Putamen (tissue), 1 donor: ENCODE measurements at places on chromosomes 16 and 17.

DNA sequence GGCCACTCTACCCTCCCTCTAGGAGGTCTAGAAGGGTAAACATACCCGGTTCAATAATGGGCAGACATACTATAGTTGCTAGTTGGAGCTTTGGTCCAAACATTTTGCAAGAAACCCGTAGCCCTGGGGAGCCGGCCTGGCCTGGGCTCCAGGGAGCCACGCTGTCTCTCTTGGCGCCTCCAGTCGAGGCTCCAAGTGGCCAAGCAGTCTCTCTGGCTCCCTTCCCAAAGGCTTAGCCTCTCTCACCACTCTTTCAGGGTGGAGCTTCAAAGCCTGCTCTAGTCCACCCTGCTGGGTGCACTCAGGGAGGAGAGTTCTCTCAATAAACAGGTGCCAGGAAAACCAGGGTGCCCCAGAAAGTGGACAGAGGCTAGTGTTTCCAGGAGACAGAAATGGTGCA, 32.2 kb downstream of the RCVRN start:
- no peak for DNase-seq

- no peak for DNase-seq
Observed at GRCh38 chr17:39926588-39927100, 757 bp downstream of the ORMDL3 start.

- no peak for DNase-seq
Observed at GRCh38 chr16:87821376-87822107, 47.8 kb downstream of the SLC7A5 start.

- DNase-seq = no peak
Observed at GRCh38 chr17:58264407-58265103, 16.2 kb downstream of the MPO start.

GRCh38 chr17:50192618-50193291, 8.7 kb downstream of the COL1A1 start:
- no peak for DNase-seq

DNA sequence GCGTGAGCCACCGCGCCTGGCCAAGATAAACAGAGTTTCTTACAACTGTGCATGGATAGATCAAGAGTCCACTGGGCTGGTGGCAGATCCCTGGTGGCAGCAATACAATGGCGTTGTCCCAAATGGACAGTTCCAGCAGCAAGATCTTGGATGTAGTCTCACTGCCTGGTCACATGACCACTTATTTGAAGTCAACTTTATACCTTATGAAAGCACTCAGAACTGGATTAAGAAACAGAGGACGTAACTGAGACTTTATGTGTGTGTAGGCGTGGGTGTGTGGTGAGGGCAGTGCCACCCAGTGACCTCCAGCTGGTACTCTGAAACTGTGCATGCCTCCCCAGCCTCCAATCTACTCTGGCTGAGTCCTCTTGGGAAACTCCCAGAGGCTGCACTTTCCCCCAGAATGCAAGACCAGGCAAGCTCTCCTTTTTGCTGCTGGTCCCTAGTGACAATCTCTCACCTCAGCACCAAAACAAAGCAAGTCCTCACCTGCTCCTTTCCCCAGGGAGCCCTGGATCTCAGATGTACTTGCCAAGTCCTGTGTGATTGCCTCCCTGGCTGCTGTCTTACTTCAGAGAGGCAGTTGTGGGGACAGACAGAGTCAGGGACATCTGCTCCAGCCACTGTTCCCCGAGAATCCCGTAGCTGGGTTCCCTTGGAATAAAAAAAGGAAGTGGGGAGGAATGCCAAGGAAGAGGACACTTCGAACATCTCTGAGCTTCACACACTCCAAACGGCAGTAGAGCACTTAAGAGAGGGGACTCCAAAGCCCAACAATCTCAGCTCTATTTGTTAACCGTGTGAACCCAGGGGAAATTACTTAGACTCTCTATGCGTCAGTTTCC, 11.7 kb upstream of the ST6GALNAC2 start:
- no peak for DNase-seq

DNA sequence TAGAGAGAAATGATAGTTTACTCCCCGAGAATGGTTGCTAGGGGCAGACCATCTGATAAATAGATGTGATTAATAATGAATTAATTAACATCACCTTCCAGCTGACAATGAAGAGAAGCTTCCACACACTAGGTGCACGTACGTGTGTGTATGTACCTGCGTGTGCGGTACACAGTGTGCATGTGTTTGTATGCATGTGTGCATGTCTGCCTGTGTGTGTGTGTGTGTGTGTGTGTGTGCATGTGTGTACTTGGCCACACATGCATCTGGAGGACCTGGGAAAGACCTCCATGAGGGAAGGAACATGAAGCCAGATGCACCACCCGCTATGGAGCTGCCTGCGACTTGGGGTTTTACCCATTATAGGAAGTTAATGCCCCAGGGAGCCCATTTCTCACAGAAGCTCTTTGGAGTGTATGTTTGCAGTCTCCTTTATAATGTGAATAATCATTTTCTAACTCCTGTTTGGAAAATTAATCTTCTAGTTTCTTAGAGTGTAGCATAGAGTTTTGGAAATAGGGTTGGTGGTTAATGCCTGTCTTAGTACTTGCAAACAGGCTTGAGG, 229.1 kb downstream of the ENGASE start:
- no peak for DNase-seq

DNA sequence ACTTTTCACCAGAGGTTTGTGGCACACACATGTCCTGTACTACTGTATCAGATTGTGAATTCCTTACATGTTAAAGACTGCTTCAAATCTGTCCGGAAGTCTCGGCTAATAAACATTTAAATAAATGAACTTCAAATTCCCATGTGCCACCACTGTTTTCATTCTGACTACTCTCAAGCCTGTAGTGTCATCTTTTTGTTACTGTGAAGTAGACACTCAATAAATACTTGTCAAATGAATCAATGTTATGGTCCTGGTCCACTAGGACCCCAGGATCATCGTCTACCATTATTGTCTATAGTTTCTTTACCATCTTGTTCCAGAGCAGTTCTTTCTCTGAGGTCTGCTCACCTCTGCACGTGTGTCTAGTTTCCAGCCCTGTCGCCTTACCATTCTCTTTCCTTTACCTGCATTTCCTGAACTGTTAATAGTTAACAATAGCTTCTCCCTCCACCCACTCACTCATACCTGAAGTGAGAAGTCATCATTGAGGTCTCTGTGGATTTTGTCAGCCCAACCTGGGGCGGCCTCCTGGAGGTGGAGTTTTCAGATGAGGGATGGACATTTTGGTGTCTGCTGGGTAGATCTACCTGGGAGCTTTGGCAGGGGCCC, 333.0 kb downstream of the SEC14L1 start:
- DNase-seq = no peak

- no peak for DNase-seq
Observed at GRCh38 chr17:36740157-36740556, 138.8 kb downstream of the MRM1 start.

DNA sequence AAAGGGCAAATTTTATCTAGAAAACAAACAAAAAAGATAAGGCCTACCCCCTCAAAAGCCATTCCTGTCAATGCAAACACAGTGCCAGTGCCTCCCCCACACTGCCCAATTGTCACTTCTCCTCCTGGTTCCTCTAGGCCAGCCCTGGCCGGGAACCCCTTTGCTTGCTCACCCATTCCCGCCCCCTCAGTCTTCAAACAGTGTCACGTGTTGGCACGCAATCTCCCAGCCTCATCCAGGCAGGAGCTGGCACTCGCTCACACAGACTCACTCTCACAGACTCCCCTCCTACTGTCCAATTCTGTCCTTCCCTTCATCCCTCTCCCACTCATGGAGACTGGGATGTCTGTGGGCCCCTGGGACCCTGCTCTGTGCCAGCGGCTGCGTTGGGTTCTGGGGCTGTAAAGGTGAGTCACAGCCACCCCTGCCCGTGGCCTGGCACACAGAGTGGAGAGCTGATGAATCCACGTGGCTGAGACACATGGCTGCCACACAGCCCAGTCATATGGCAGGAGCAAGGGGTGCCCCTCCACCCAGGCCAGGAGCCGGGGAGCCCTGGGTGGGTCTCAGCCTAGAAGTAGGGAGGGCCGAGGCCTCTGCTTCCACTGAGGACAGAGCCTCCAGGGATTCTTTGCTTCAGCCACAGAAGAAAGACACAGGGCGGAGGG, 54.8 kb downstream of the VAC14 start:
- DNase-seq = no peak

- DNase-seq = no peak
Observed at GRCh38 chr17:8038954-8039610, at the start of gene ALOX15B. TSS of gene ALOX15B (plus strand) at chr17:8039059. CDS start at chr17:8039156, 97 bp downstream.

GRCh38 chr16:79836144-79836543, 235.6 kb upstream of the MAF start:
- no peak for DNase-seq

- DNase-seq = no peak
Observed at GRCh38 chr16:89179656-89180315, 8.2 kb downstream of the CDH15 start.

DNA sequence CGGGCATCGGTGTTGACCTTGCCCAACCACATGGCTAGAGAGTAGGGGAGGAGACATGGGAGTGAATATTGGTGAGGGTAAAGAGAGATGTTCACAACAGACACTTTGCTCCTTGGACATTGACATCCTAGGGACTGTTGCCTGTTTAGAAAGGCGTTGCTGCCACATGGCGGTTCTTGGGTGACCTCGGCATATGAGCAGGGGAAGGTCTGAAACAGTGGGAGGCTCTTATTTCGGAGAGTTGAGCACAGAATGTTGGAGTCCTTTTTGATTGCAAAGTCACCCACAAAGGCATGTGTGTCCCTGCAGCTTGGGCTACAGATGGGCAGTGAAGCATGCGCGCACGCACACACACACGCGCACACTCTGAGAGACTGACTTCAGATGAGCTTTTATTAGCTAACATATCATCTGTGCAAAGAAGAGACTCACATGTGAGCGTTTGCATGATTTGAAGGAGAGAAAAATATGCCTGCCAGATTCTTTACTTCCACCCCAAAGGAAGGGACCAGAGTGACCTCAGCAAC, 104.4 kb downstream of the SHISA9 start:
- no peak for DNase-seq

DNA sequence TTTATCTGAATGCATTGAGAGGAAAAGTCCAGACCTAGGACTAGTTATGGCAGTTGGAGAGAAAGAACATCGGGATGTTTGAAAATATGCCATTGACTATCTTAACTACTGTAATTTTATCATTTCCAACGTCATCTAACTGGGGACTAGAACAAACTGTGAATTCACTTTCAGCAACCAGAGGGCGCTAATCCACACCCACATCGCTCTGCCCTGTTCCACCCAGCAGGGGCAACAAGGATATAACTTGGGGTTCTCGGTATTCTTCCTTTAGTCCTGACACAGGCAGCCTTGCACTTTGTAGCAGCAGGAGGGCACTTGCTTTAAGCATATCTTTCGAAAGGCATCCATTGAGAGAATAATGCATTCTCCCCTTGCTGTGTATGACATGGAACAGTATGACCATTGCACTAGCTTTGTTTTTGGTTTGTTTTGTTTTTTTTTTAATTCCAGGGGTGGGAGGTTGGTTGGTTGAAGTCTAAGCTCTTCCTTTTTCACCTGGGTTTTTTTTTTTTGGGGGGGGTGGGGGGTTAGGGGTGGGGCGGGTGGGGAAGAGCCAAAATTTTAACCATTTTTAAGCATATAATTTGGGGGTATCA, 31.5 kb downstream of the SIAH1 start:
- peak; percentile 61 for DNase-seq

GRCh38 chr17:67606896-67607604, 110.7 kb upstream of the NOL11 start:
- DNase-seq = no peak

- DNase-seq = no peak
Observed at GRCh38 chr17:10992106-10992880, 154.4 kb upstream of the PIRT start.

- no peak for DNase-seq
Observed at GRCh38 chr17:61128661-61129115, 271.0 kb upstream of the TBX2 start.
